ENCODE measurements at places on chromosomes 13 and 19.

DNA sequence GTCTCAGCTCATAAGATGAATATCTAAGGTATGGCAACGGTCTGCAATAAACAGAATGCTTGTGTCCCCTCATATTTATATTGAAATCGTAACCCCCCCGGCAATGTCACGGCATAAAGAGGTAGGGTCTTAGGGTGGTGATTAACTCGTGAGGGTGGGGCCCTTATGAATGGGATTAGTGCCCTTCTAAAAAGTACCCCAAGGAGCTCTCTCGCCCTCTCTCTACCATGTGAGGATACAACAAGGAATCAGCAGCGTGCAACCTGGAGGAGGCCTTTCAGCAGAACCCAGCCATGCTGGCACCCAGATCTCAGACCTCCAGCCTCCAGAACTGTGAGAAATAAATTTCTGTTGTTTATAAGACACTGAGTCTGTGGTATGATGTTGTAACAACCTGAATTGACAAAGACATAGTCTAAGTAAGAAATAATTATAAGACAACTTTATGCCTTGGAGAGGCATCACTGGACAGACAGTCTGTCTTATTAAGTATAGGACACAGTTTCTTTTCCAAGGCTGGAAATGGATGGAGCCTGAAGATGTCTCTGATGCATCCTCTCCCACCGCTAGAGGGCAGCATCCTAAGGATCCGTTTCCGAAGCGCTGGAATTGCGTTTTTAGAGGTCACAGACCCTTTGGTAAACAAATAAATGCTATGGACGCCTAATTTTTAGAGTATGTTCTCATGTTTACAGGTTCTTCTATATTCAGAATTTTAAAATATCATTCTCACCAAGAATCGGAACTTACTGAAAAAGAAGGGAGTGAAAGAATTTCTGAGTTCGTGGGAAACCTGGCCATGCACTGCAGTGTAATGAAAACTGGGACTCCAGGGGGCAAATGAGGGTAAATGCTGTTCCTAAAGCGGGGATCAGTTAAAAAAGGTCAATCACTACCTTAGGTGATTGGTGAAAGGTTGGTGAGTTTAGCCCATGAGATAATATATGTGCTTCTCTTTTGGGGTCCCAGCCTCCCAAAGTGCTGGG is 13.3 kb upstream of the LEUTX start:
- no peak for DNase-seq

DNA sequence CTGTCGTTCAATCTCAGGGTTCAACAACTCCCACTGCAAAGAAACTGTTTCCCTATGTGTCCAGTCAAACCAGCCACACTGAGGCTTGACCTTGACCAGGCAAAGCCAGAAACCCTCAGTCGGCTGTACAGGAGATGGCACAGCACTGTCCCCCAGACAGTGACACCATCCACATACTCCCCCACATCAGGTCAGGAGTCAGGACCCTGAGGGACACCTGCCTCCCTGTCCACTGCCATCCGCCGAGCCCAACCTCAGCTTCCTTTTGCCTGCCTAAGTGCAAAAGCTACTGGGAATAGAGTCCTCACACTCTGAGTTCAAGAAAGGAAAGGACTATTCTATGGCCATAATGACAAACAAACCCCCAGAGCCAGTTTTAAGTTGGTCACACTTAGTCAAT is 66.8 kb downstream of the ATP7B start:
- DNase-seq = no peak

DNA sequence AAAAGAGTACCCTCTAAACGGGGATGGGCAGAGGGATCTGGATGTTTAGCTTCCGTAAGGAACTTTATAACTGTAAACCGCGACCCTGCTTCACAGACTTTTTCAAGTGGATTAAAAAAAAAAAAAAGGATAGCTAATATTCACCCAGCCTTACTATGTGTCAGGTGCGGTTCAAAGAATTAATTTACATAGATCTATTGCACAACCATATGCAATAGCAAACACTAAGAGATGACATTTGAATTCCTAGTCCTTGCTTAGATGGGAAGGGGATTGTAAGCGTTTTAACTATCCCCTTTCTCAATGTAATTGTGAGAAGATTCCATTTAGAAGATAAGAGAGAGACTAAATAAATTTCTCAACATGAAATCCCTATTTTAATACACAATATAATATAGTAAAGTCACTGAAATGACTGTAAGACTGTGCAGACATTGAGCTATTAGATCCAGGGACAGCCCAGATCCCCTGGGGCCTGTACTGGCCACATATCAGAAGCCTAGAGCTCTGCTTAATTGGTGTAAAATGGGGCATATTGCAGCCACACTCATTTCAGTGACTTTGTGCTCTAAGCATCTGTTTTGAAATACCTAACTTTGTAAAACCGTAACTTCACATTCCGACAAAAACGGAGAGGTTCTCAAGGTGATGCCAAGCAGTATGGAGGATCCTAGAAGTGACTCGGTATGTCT is 13.6 kb downstream of the LATS2 start:
- no peak for DNase-seq

- DNase-seq = no peak
These were observed 4.4 kb downstream of the BCAT2 start for GRCh38 chr19:48806518-48806817.

- DNase-seq = no peak
These were observed 86.1 kb upstream of the TM9SF2 start for GRCh38 chr13:99415014-99415650.

DNA sequence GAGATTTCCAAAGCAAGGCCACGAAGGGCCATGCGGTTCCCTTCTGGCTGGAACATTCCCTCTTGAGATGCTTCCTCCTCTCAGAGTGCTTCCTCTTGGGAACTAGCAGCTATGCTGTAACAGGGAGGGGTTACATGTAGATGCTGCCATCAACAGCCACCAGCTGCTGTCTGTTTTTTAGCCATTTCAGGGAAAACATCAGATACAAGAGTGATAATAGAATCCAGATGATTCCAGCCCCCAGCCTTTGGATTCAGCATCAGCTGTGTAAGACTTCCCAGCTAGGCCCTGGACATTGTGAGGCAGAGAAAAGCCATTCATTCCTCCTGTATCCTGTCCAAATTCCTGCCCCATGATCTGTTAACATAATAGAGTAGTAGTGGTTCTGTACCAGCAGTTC is 8.2 kb upstream of the ZNF177 start:
- no peak for DNase-seq

DNA sequence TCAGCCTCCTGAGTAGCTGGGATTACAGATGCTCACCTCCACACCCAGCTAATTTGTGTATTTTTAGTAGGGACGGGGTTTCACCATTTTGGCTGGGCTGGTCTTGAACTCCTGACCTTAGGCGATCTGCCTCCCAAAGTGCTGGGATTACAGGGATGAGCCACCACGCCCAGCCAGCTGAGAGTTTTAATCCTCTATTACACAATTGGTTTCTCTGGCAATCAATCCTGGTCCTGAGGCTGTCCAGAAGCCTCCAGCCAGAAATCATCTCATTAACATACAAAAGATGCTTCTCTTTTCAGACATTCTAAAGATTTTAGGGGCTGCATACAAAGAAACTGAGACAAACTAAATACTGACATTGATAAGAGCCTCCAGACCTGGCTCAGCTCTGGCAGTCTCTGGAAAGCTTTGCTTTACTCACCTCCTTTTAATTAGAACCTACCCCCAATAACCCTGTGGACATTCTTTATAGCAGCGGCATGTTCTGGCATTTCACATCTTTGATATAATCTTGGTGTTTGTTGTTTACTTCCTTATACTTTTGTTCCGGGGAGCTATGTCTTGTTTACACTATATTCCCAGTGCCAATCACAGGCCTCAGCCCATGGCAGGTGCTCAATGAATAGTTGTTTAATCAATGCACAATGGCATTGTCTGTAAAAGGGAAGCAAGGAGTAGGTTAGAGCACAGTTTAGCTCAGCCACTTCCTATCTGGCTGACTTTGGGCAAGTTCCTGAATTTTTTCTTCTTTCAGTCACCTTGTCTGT is 4.1 kb upstream of the ZNF724 start:
- DNase-seq = no peak

GRCh38 chr13:31946091-31946770 is 85.3 kb upstream of the FRY start:
- no peak for DNase-seq

DNA sequence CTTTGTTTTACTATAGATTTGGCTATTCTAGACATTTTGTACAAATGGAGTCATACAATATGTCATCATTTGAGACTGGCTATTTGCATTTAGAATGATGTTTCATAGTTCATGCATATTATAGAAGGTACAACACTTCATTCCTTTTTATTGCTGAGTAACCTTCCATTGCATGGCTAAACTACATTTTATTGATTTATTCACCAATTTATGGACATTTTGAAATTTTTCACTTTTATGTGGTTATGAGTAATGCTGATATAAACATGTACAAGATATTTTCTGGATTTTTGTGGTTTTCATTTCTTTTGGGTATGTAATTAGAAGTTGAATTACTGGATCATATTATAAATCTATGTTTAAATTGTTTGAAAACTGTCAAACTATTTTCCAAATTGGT is 710.3 kb upstream of the SLITRK5 start:
- DNase-seq = no peak

GRCh38 chr19:16851031-16851712 is 22.0 kb downstream of the SIN3B start:
- no peak for DNase-seq

DNA sequence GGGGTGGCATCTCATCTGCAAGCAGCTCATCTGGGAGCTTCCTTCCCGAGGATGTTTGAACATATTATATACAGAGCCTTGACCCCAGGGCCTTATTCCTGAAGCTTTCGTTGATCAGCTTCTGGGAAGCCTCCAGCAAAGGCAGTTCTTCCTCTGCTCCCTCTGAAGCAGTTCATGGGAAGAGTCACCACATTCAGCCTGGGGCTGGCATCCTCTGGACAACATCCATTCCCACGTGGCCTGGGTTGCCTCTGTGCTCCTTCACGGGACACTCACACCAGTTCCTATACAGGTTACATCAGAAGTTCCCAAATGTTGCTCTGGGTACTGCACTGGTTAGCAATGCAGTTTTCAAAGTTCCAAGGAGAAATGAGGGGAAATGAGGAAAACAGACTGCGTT is 29.6 kb downstream of the COL4A2 start:
- DNase-seq = no peak

DNA sequence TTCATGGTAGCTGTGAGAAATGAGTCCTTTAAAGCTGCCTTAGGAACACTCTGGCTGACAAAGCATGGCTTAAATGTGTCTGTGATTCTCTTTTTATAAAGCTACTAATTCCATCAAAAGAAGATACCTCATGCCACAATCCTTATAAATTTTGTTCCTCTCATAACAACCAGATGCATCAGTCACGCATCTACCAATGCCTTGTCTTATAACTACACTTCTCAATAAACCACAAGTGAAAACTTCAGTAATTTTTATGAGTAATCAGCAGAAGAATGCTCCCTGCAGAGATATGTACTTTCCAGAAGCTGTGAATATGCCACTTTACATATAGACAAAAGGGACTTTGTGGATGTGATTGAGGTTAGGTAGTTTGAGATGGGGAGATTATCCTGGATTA is 147.8 kb downstream of the SUCLA2 start:
- no peak for DNase-seq

GRCh38 chr13:102392481-102393209 is 9.2 kb downstream of the FGF14 start:
- DNase-seq = no peak

- DNase-seq = no peak
These were observed 2823.7 kb upstream of the PCDH20 start for GRCh38 chr13:64239372-64239771.

DNA sequence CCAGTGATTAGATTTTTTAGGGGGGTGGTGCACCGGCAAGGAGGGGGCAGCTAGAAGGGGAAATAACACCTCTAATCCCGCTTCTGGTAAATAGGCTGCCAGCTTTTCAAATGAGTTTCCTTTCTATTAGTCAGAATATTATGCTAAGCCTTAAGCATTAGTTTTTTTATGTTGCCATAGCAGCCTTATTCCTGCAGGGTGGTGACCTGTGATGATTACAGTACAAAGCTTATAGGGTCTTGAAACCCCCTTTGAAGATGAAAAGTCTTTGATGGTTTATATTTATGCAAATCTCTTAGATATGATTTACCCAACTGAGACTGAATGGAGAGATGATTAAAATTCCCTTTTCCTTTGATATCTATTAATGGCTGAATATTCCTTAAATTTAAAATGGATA is 109.8 kb downstream of the ZIC5 start:
- DNase-seq = no peak

DNA sequence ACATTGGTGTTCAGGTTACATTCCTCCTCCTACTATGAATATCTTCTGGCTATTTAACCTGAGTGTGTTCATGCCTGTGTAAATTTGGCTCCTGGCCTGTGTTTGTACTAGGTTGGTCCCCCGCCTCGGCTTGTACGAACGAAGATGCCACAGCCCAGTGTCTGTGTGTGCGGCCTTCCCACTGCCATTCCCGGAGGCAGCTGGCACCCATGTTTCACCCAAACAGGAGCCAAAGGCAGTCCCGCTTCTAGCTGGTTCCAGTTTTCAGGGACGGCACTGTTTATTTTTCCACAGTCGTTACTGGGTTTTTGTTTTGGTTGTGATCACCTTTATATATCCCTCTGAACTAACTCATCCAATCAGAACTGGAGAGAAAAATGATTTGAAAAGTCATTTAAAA is 102.5 kb upstream of the ZNF536 start:
- DNase-seq = no peak

GRCh38 chr19:28687296-28687695 is 525.7 kb downstream of the UQCRFS1 start:
- no peak for DNase-seq

DNA sequence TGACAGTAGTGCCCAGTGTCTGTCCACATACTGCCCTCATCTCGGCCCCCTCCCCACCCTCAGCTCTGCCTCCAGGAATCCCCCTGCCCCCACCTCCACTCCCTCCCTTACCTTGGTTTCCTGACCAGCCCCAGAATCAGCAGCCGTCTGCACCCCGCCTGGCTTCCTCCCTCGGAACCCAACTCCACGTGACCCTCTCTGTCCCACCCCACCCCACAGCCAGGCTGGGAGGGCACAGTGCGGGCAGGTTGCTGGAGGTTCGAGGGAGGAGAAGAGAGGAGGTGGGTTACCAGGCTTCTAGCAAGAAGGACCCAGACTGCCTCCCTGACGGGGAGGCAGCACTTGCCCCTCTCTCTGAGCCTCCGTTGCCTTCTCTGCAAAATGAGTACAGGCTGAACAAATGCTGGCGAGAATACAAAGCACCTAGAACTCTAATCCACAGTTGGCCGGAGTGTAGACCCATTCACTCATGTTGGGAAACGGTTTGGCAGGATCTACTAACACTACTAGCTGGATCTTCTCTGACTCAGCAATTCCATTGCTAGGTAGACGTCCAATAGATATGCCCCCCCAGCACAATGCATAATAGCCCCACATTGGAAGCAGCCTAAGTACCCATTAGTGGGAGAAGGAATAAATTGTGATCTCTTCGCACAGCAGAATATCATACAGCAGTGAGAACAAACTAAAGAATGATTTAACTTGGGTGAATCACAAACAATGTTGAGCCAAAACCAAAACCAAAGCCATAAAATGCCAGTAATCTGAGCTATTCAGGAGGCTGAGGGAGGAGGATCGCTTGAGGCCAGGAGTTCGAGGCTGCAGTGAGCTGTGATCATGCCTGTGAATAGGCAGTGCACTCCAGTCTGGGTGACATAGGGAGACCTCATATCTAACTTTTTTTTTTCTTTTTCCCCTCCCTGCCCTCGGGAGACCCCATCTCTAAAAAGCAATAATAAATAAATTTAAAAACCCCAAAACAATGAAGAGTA is at the start of gene RASAL3:
Gene RASAL3, minus strand, starts transcription at position 151 of the 992 bp plus-strand sequence. CDS start 186 bp downstream, outside the sequence.
- DNase-seq = no peak

GRCh38 chr19:6499052-6499790 is 2.9 kb downstream of the TUBB4A start:
- DNase-seq = no peak

Measured in NCI-H187 (cell line).